ENCODE measurements at places on chromosomes 11 and 22.

DNA sequence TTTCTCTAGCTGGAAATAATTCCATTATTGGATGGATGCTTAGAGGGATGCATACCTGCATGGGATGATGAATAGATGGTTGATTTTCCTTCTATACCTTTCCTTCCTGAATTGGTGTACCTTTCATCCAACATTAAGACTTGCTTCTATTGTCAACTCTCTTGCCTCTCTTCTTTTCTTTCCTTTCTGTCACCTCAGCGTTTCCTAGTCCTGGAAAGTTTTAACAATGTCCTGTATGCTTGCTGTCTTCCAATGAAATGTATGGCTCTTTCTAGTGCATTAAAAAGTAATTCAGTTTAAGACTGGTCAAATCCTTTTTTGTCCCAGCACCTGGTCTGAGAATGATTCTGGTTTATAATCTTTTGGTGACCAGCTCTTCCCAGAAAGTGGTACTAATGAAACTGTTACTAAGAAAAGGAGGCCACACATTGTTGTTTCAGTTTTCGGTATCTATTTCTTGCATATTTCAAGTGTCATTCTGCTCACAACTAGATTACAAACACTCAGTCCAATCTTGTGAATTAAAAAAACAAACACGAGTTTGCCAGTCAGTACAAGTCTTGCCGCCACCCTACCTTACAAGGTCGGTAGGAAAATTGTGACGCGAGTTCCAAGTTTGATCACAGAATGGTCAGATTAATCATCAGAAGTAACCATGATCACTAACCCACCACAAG lies 8.0 kb downstream of the POU2AF1 start:
- DNase-seq: no peak

DNA sequence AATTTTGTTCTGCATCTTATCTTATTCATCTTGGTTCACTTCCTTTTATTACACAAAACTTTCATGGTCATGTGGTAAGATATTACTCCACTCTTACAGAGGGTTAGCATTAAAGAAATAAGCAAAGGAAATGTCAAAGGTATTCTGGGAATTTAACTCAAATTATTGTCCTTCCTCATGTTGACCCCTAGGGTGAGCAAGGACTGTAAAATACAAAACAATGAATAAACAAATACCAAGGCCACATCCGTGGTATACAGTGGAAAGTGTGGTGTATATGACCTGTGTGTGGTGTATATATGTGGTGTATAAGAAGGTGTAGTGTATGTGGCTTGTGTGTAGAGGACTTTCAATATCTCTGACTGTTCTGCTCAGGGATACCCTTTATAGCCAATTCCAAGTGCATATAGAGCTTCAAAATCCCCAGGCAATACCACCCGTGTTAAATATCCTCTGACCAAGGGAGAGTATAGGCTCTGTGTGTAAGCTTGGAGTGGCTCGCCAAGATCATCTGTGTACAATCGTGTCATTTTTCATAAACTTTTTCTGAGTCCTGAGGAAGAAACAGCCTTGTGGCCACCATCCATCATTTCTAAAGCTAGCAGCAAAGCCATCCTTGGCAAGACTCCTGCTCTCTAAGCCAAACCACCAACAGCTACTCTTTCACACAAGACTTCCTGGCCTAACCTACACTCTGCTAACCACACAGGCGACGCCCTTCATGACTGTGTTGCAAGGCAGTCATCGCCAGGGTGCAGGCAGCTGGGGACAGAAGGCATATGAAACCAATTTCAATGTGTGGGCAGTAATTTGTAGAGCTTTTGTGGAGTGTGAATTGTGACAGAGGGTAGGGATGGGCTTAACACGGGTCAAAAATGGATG lies 548.0 kb downstream of the ETS1 start:
- DNase-seq: no peak

- DNase-seq: no peak
These were observed at the start of gene OR4C5 for GRCh38 chr11:48366365-48366764. Gene OR4C5 (minus strand): TSS chr11:48366465. CDS start chr11:48366465, 0 bp downstream.

- DNase-seq: no peak
These were observed 203.1 kb downstream of the GUCY1A2 start for GRCh38 chr11:106815209-106815608.

- DNase-seq: no peak
These were observed 6.8 kb upstream of the TPBGL start for GRCh38 chr11:75233754-75234172.

DNA sequence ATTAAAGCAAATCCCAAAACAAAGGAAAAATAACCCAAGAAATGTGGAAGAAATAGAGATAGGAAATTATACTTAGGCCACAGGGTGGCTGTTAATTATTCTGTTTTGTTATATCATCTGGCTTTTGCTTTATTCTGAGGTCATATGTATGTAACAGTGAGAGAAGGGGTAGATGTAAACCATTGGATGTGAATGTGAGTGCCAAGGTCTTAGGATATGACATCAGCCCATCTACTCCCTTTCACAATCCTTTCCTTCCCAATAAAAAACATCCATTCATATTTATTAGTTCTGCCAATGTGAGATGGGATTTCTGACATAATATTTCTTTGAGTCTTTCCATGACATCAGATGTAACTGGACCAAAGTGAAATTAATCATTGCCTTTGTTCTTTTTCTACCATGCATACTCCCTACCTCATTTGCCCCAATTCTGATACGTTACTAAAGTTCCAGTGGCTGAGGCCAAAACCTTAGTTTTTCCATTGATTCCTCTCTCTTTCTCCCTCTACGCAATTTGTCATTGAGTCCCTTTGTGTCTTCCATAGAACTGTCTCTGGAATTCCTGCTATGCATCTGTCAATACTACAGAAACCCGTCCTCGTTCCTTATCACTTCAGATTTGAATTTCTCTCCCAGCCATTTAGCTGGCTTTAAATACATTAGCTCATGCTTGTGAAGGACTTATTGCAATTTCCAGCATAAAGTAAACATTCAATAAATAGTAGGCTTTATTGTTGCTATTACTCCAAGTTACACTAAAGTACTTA lies 170.3 kb downstream of the ARHGAP42 start:
- DNase-seq: no peak

DNA sequence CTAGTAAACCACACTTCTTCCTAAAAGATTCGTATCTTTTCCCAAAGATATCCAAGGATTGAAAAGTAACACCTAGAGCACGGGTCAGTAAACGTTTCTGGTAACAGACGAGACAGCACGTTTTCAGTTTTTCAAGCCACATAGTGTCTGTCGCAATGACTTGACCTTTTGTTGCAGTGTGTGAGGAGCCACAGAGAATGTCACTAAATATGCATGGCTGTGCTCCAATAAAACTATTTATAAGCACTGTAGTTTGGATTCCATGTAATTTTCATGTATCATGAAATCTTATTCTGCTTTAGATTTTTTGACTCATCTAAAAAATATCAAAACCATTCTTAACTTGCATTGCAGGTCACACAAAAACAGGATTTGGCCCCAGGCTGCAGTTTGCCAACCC lies 18.3 kb upstream of the MICAL3 start:
- DNase-seq: no peak
